HFF-Myc (cell line): ENCODE measurements at places on chromosomes 16 and 17.
A peak's percentile ranks its signal among the peaks of the same experiment; 100 is the strongest.

DNA sequence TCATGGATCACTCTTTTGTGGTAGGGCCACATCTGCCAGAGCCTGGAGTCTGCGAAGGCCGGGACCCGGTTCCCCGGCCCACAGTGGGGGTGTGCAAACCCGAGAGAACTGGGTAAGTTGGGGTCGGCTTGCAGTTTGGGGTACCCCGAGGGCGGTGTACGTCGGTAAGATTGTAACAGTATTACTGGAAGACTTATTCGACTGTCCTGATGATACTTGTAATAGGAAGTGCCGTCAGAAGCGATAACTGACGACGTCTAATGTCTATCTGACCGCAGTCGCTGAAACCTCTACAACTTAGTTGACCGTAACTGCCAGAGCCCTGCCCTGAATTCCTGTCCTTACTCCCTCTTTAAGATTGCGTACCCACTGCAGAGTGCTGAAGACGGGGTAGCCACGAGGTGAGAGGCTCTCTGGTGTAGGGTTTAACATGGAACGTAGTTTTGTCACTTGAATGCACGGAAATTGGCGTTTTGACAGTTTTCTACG is 24.0 kb downstream of the TRPV2 start:
- DNase-seq: no peak

DNA sequence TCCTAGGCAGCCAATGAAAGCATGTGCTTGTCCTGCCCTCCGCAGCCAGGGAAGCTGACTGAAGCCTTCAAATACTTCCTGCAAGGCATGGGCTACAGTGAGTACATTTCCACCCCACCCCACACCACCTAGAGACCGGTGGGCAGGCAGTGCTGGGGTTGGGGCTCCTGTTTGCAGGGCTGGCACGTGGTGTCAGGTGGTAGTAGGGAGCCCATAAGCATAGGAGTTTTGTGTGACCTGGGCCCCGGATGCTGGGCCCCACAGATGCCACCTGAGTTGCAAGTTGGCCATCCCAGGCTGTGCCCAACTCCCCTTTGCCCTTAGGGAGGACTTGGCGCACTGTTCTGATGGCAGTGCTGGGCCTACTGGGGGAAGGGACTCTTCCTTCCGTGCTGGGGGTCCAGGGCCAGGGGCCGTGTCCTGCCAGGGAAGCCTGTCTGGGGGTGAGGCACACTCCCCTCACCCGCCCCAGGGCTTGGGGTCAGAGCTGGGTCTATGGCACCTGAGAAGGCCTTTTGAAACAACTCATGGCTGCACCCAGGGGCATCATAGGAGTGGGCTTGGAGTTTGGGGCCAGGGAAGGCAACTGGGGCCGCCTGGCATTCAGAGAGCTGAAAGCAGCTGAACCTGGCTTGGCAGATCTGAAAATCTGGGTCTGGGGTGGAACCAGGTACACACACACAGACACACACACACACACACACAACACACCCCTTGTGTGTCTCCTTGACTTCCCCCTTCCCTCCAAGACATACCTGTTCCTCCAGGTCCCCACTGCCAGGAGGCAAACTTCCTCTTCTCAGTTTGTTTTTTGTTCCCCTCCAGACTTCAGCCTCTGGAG is 5.8 kb upstream of the SETD6 start:
- DNase-seq: no peak

GRCh38 chr17:35188111-35188510 is 6.1 kb downstream of the SLC35G3 start:
- no peak for DNase-seq

- DNase-seq: no peak
Measured at GRCh38 chr16:30569746-30570635, 1.5 kb downstream of the ZNF688 start.

DNA sequence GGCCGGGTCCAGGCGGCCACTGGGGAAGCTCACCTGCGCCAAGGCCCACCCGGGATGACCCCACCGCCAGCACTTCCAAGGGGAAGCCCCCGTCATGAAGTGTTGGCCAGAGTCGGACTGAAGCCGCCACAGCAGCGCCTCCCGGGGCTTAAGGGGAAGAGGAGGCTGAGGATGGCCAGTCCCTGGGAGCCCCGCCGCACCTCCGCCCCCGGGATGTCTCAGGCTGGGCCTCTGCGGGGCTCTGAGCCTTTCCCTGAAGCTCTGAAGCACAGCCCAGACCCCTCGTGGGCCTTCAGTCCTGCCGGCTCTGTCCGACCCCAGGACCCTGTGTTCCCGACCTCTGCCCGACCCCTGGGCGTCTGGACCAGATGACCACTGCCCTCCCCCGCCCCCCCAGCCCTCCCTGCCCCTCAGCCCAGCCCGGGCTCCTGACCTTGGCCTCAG is 42.8 kb upstream of the ACSF3 start:
- DNase-seq: no peak

GRCh38 chr17:10726196-10726595 is 3.6 kb downstream of the TMEM220 start:
- DNase-seq: no peak

DNA sequence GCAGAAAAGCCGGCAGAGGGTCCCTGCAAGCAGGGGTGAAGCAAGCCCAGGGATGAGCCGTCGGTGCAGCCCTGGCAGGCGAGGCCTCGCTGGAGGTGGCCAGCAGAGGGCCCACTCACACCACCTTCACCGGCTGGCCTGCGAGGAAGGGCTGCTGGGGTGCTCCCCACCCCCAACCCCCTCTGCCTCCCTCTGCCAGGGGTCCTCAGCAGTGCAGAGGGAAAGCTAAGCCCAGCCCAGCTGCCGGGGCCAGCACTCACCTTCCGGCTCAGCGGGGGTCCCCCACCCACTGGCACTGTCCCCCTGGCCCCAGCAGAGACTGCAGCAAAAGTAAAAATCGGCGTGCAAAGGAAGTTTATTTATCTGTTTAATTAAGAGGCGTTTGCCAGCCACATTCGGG is 113.4 kb downstream of the ENGASE start:
- no peak for DNase-seq

DNA sequence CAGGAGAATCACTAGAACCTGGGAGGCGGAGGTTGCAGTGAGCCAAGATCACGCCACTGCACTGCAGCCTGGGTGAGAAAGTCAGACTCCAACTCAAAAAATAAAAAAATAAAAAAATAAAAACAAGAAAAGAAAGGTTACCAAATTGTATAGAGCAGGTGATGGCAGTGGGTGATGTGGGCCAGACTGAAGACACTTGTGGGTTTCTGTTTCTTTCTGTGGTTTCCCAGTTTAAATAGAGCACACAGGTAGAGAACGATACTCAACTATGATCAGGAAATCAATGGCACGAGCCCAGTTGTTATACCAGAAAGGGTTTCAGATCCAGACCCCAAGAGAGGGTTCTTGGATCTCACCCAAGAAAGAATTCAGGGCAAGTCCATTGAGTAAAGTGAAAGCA is 32.6 kb downstream of the NUBP1 start:
- no peak for DNase-seq

DNA sequence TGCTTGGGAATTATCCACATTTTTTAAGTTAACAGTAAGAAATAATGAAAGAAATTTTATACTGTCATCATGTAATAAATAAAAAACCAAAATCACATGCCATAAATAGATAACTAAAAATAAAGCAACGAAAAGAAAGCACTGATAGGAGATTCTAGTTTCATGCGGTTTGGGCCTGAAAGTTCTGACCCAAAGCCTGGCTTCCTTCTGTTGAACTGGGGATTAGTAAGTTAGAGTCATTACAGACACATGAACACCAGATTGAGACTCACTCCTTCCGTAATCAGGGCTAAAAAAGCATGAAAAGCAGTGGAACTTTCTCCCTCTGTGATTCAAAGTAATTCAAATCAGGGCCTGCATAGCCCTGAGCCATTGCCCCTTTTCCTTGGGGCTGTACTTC is 13.2 kb upstream of the SLC6A2 start:
- DNase-seq: no peak

- DNase-seq: no peak
Measured at GRCh38 chr17:8375738-8376259, 705 bp downstream of the KRABD2 start.

- no peak for DNase-seq
Measured at GRCh38 chr16:27739606-27740357, 189.8 kb downstream of the KATNIP start.

DNA sequence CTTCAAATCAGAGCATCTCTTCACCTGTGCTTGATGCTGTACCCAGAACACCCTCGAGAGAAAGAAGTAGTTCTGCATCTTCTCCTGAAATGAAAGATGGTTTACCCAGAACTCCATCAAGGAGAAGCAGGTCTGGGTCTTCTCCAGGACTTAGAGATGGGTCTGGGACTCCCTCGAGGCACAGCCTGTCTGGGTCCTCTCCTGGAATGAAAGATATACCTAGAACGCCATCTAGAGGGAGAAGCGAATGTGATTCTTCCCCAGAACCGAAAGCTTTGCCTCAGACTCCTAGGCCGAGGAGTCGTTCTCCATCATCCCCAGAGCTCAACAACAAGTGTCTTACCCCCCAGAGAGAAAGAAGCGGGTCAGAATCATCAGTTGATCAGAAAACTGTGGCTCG is 12.3 kb downstream of the SRRM2 start:
- DNase-seq: no peak

DNA sequence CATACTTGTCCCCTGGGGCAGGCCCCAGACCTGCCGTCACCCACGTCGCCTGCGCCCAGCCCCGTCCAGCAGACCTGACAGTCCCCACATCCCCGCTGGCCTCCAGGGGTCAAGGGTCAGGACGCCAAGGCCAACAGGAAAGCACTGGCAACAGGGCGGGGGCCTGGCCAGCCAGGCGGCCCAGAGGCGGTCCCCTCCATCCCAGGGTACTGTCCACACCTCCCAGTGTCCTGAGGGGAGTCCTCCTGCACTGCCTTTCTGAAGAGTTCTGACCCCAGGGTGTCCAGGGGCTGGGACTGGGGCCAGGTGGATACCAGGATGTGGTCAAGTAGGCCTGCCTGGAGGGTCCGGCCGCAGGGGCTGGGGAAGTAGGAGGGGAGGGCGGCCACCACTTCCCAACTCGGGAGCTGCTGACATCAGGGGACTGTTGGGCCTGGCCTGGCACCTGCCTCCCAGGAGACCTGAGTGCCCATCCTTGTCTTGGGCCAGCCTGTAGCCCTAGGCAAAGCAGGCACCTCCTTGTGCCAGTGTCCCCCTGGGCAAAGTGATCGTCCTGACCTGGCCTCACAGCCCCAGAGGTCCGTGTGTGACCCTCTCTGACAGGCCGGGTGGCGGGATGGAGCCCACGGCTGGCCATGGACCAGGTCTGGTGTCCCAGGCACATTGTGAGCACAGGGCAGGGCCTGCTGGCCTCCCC is 6.7 kb upstream of the AXIN1 start:
- DNase-seq: no peak

GRCh38 chr16:72665701-72666100 is 382.2 kb downstream of the ZFHX3 start:
- no peak for DNase-seq

GRCh38 chr17:74130841-74131240 is 72.6 kb upstream of the RPL38 start:
- no peak for DNase-seq

GRCh38 chr17:82698065-82698973 is at the start of gene RAB40B:
Gene RAB40B, minus strand, starts transcription at chr17:82698698. Its CDS starts 102 bp downstream, at chr17:82698596.
- peak; percentile 91 for DNase-seq

DNA sequence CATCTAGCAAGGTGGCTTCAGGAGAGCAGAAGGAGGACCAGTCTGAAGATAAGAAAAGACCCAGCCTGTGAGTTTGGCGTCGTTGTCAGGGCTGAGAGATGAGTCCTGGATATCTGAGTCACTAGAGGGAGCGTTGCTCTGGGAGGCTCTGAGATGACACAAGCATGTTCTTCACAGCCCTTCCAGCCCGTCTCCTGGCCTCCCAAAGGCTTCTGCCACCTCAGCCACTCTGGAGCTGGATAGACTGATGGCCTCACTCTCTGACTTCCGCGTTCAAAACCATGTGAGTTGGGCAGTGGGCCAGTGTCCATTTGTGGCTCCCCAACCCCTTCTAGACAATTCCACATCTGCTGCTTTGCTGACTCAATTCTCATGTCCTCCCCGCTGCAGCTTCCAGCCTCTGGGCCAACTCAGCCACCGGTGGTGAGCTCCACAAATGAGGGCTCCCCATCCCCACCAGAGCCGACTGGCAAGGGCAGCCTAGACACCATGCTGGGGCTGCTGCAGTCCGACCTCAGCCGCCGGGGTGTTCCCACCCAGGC is 2.3 kb downstream of the TGFB1I1 start:
- DNase-seq: no peak

DNA sequence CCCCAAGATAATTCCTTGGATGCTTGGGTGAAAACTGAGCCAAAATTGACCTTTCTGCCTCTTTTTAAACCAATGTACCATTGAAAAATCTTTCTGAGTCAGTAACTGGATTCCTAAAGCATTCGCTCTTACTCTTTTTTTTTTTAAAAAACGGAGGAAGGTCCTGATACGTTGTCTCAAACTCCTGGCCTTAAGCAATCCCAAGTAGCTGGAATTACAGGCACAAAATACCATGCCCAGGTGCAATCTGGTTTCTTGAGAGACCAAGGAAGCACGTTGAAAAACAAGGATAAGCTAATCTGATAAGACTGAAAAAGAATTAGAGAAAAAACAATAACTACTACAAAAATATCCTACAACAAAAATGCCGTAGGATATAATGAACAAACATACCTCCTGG is 136.5 kb downstream of the SSH2 start:
- DNase-seq: no peak

GRCh38 chr16:51896013-51896412 is 650.9 kb downstream of the TOX3 start:
- no peak for DNase-seq

DNA sequence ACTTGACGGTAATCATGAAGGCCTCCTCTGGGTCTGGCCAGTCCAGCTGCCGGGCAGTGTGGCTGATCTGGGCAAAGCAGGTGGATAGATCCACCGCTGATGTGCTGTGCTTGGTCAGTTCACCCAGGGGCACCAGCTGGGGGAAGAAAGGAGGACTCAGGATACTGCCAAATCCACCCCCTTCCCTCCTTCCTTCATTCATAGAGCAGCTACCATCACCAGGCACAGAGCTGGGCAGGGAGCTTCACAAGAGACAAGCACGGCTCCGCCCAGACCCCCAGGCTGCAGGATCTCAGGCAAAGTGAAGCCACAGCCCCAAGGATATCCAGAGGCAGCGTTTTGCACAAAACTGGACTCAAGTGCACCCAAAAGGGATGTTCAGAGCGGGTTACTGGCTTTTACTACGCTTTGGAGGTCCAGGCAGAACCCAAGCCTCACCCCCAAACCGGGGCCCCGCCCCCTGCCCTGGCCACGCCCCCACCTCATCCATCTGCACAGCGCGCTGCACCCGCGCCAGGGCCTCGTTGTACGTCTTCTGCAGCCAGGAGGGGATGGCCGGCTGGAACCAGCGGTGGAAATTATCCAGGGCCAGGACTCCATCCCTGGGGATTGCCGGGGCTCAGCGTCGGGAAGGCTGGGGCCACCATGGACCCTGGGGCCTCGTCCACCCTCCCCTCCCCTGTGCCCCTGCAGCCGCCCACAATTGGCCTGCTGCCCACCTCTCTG is 9.1 kb downstream of the UNC13D start:
- DNase-seq: no peak

GRCh38 chr16:89315791-89316581 is 98.5 kb downstream of the ZNF778 start:
- DNase-seq: peak; percentile 82

GRCh38 chr16:15049581-15050180 is 6.2 kb downstream of the NTAN1 start:
- DNase-seq: no peak

GRCh38 chr17:62657690-62658089 is 30.2 kb downstream of the MRC2 start:
- no peak for DNase-seq
